NCI-H82 (cell line): ENCODE measurements at places on chromosomes 16 and 17.
A peak's percentile ranks its signal among the peaks of the same experiment; 100 is the strongest.

DNA sequence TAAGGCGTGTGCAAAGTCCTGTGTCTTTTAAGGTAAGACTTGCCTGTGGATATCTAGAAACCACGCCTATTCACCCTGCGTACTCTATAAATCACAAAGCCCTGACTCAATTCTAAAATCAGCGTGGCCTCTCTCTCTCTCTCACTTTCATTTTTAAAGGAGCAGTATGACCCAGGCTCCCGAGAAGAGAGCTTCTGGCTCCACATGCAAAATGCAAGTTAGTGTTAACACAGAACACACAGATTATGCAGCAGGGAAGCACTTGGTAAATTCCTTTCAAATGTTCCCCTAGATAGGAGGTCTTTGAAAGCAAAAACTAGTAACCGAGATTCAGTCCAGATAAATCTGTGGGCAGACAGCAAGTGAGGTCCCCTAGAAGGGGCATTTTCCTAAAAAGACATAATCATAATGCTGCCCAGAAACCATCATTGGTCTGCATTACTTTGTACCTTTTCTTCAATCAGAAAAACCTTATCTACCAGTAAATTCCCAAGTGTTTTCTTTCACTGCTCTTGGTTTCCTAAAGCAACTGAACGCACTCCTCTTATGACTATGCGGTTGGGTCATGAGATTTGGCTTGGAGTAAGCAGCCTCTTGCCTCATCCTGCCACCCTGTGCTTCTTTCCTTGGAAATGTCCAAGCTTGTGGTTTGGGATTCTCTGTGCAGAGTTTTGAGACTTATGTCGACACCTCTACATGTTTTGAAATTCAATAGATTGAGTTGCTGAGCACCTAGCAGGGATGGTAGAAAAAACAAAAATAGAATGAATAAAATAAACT is 31.7 kb upstream of the KCNJ2 start:
- DNase-seq, result no peak

DNA sequence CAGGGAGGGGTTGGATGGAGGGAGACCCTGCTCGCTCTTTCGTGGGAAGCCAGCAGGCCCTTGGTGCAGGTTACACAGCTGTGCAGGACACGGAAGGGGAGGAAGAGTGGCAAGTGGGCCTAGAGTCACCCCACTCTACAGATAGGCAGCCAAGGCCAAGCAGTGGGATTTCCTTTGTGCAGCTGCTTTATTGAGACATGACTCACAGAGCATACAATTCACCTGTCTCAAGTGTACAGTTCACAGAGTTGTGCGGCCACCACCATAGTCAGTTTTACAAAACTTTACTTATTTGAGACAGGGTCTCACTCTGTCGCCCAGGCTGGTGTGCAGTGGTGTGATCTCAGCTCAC is 91.2 kb upstream of the CIBAR2 start:
- no peak for DNase-seq

DNA sequence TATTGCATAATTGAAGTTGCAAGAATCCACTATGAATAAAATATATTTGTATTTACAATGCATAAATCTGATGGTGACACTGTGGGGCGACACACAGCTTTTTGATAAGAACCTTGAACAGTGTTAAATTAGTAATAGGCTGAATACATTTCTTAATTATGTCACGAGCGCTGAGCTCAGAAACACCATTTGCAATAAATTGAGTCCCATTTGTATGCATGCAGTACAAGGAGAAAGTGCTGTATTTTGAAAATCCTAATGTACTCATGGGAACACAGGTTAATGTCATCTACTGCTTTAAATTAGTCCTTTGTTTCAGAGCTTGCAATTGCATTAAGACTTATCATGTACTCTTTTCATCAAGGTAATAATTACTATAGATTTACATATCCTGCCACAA is 579.5 kb downstream of the RBFOX1 start:
- no peak for DNase-seq

GRCh38 chr16:66746048-66746447 is 5.4 kb downstream of the DYNC1LI2 start:
- no peak for DNase-seq

GRCh38 chr16:78583441-78583840 is 484.0 kb downstream of the WWOX start:
- DNase-seq, result no peak

DNA sequence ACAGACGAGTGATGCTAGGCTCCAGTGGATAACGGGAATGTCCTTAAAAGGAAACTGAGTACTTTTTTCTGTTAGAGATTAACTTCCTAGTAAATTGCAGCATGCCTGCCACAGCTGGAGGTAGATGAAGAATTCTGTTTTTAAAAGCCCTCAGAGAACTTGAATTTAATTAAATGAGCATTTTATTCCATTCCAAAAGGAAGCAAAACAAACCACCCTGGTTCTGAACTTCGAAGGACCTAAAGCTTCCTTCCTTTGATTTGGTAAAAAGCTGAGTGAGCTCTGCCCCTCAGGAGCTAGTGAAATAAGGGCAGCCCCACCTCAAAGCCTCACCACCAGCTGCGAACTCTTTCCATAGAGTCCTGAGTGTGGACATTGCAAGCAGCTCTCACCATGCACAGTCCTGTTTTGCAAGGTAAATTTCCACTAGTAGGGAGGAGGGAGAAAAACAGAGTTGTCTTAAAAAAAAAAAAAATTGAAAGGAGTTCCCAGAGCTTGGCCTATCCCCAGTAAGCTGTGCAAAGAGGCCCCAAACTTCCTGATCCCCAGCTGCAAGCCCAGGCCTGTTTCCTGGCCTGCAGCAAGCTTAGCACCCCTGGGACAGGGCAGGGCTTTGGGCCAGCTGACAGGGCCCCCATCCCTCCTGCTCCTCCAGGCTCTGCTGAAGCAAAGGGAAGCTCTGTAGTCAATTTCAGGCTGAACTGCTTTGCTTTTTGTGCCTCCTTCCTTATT is 11.2 kb downstream of the CHD9NB start:
- no peak for DNase-seq

- peak; percentile 9 for DNase-seq
Observed at GRCh38 chr17:76188213-76189016, 47.4 kb upstream of the FOXJ1 start.

GRCh38 chr17:70636517-70637133 is 467.3 kb downstream of the KCNJ2 start:
- peak; percentile 61 for DNase-seq

- DNase-seq, result peak; percentile 4
Observed at GRCh38 chr16:74304164-74304834, 7.7 kb downstream of the PSMD7 start.

DNA sequence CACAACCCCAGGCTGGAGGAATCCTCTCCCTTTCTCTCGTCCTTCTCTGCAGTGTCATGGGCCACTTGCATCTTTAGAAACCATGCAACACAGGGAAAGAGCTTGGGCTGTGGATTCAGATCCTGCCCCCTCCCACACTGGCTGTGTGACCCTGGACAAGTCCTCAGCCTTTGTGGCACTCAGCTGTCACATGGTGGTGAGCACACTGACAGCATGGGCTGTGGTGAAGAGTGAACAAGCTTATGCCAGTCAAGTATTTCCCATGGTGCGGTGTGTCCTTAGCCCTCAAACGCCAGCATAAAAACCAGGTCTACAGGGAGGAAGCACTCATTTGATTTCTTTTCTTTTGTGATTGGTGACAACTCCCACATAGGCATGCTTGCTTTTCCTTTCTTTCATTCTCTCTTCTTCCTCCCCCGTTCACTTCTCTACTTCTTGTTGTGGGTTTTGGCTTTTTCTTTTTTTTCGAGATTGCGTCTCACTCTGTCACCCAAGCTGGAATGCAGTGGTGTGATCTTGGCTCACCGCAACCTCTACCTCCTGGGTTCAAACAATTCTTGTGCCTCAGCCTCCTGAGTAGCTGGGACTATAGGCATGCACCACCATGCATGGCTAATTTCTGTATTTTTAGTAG is 314.2 kb downstream of the CPPED1 start:
- DNase-seq, result no peak

DNA sequence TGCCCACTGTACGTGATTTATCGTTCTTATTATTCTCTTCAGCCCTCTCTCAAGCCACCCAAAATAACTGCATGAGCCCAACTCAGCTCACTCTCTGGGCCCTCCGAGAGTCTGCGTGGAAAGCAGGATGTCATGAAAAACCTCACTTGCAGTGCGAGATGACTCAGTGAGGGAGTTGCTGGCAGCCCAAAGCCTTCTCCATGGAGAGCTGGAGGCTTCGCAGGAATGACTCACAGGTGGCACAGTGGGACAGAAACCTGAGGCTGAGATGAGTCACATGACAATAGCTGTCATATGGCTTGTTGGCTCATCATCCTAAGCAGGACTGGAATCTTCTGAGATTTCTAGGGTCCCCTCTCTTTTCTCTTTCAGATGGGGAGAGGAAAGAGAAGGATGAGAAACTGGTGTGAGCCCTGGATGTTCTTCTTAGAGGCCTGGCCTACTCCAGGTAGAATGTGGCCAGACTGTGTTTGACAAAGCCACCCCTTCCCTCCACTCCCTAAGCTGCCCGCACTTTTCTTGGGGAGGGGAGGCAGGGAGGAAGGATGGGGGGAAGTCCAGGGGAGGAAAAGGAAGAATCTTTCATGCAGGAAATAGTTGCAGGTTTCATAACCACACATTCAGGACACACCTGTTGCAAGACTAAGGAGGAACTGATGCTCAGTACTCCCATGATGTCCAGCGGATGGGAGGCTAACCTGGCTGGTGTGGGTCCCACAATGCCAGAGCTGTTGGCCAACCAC is 160.6 kb upstream of the RPL38 start:
- DNase-seq, result no peak

GRCh38 chr17:17350491-17351355 is 47.5 kb downstream of the NT5M start:
- DNase-seq, result no peak

GRCh38 chr16:26857371-26857770 is 209.4 kb upstream of the C16orf82 start:
- DNase-seq, result no peak

DNA sequence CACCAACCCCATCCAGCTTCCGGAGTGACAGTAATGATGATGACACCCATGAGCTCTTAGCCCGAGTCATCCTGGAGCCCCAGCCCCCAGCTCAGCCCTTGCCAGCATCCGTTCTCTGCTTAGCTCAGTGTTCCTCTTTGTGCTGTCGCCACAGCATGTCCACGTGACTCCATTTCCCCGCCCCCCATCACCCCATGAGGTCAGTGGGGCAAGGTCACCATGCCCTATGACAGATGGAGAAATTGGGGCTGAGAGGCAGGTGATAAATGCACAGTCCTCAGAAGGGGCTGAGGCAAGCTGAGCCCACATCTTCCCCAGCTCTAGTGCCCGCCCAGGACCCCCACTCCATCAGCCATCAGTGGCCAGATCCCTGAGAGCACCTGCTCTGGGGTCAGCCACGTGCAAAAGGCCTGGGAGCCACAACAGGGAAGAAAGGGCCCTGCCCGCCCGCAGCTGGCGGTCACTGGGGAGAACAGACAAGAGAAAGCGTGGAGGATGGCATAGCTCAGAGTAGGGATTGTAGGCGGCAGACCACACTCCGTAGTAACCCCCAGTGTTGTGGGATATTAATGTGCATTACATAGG is 17.1 kb downstream of the ITGB4 start:
- DNase-seq, result no peak

DNA sequence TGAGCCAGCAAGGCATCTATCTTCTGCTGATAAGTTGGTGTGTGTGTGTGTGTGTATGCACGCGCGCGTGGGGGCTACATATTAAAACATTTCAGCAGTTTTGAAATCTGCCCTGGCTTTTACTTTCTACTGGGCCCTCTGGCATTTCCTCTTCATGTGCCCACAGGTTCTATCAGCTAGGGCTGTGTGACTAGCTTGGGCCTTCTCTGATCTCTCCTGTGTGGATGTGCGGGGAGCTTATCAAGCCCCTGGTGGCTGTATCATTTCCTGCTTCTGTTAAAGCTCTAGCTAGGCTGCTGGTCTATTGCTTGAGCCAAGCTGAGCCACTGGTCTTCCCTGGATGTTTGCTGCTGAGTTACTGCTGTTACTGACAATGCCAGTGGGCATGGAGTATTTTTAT is 132.5 kb downstream of the AATF start:
- peak; percentile 54 for DNase-seq

DNA sequence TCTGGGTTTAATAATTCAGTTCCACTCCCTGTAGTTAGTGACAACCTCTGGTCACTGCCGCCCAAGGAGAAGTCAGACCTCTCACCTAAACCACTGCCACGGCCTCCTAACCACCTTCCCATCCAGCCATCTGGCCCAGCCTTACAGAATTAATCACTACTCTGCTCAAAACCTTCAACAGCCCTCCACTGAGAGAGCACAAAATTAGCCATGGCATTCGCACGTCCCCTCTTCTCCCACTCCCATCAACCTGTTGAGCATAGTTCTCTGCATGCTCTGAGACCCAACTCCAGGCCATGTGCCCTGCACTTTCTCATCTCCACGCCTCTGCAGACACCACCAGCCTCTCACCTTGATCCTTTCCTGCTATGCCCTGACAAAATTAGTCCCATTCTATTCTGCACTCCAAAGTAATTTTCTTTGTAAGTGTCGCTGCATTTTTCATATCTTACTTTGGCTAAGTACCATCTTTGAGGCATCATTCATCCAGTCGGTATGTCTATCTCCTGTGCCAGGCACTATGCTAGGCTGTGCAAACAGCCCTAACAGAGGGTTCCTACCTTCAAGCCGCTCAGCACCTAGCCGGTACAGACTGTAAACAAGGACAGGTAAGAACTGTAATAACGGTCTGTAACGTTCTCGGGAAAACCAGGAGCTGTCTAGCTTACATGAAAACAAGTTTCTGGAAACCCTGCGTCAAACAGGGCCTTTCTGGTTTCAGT is 963 bp downstream of the COPRS start:
- peak; percentile 34 for DNase-seq

- no peak for DNase-seq
Observed at GRCh38 chr17:50467114-50467854, 1.4 kb downstream of the CHAD start.

GRCh38 chr17:17042851-17043460 is 699 bp downstream of the MPRIP start:
- no peak for DNase-seq

DNA sequence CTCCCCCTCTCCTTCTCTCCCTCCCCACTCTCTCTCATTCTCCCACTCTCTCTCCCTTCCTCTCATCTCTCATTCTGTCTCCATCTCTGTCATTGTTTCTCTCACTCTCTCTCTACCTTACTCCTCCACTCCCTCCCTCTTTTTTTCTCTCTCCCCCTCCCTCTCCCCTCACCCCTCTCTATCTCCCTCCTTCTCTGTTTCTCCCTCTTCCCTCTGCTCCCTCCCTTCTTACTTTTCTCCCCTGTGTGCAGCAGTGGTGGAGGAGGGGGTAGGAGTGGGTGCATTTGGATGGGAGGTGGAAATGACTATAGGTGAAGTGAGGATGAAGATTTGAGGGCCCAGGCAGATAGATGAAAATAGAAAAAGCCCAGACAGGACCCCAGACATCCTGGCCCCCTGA is 70.9 kb downstream of the HLF start:
- DNase-seq, result no peak
